ENCODE measurements at places on chromosomes 2 and 18.

DNA sequence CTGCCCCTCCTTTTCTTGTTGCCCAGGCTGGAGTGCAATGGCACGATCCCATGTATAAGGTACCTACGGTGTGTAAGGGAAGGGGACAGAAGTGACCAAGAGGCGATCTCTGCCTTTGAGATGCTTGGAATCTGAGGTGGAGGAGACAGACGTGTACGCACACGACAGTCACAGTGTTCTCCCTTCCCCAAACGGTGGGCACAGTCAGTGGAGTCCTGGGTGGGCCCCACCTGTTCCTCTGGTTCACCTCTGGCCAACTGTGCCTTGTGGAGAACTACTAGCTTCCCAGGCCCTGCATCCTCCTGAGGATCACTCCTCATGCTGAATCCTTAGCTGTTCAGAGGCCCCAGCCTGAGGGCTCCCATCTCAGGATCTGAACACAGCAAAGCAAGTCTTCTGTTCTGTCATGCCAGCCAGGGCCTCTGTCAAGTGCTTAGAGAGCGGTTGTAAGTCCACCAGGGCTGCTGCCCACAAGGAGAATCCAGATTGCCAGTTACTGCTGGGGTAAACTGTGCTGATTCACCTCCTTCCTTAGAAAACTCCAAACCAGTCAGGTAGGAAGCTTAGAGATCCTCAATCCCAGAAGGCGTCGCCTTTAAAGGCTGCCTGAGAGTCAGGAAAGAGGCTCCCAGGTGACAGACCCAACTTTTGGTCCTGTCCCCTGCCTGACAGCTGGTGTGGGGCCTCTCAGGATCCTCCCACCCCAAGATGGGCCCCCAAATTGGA, 1.6 kb downstream of the SLC35F6 start:
- DNase-seq, result no peak

GRCh38 chr2:68217729-68218128, 34.6 kb downstream of the PPP3R1 start:
- no peak for DNase-seq

- no peak for DNase-seq
Measured at GRCh38 chr2:64040161-64040560, 20.9 kb upstream of the VPS54 start.

- DNase-seq, result no peak
Measured at GRCh38 chr2:165745916-165746315, 48.1 kb downstream of the GALNT3 start.

- DNase-seq, result no peak
Measured at GRCh38 chr2:115161081-115161770, 718.8 kb downstream of the DPP10 start.

GRCh38 chr2:209389171-209389618, 34.7 kb upstream of the MAP2 start:
- DNase-seq, result no peak

- DNase-seq, result no peak
Measured at GRCh38 chr18:58204776-58205442, 160.9 kb downstream of the NEDD4L start.

GRCh38 chr2:132586101-132586511, 83.9 kb downstream of the LYPD1 start:
- no peak for DNase-seq

GRCh38 chr2:212032032-212032431, 506.6 kb downstream of the ERBB4 start:
- DNase-seq, result no peak

DNA sequence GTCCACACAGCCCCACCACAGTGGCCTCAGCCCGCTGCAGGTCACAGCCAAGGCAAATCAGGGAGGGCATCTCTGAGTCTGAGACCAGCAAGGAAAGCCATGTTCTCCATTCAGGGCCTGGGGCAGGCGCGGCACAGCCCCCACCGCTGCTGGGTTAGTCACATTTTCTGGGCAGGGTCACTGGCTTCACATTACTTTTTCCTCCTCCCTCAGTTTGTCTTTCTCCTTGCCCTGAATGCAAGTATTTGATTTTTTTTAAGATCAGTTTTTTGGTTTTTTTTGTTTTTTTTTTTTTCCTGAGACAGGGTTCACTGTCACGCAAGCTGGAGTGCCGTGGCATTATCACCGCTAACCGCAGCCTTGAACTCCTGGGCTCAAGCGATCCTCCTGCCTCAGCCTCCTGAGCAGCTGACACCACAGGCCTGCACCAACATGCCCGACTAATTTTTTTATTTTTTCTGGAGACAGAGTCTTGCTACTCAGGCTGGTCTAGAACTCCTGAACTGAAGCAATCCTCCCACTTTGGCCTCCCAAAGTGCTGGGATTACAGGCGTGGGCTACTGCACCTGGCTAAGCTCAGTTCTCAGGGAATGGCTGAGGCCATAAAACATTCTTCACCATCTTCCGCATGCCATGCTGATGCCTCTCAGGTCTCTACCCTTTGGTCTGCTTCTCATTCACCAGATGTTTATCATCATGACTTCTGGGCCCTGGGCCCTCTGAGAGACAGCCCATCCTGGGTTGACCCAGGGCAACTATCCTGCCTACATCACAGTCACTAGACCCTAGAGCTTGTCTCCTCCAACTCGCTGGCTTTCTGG, 628 bp upstream of the CAPG start:
- no peak for DNase-seq

- no peak for DNase-seq
Measured at GRCh38 chr2:39484620-39485495, 47.8 kb upstream of the MAP4K3 start.

DNA sequence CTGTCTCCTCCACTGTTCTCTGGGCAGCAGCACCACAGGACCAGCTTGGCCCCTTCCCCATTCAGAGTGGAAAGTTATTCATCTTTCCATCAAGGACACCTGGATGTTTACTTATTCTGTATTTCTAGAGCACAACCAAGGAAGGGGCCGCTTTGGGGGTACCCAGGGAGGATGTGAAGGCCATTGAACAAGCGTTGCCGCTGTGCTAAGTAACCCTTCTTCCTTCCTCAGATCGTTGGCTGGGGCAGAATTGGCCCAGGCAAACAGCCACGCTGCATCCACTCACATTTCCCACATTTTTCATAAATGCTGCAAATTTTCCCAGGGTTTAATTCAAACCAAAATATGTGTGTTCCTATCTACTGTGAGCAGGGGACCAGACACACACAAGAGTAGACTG, 76.2 kb upstream of the NPAS2 start:
- no peak for DNase-seq

- peak; percentile 29 for DNase-seq
Measured at GRCh38 chr18:59837586-59837985, 62.2 kb upstream of the PMAIP1 start.

GRCh38 chr2:19292007-19292406, 66.4 kb downstream of the OSR1 start:
- no peak for DNase-seq

DNA sequence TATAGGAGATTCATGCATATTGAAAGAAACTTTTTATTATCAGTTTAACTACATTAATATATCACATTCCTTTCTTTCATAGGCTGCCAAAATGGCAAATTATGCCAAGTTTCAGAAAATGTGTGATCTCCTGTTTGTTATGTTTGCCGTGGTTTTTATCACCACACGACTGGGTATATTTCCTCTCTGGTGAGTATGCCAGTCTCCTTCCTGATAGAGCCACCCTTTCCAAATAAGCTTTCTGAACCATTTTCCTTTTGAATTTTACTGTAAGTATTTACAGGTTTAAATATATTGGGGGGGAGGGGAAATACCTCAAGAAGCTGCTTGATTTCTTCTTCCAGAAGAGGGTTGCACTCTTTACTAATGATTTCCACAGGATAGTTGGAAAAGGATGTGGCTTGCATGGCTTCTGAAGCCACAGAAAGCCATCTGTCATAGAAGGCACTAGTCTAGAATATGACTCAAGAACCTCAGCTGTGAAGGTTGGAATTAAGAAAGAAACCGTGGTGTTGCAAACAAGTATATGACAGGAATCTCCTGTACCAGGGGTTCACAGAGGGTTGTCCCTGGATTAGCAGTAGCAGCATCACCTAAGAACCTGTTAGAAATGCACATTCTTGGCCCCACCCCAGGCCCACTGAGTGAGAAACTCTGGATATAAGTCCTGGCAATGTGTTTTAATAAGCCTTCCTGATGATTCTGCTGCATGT, 84.5 kb upstream of the NOSTRIN start:
- no peak for DNase-seq

DNA sequence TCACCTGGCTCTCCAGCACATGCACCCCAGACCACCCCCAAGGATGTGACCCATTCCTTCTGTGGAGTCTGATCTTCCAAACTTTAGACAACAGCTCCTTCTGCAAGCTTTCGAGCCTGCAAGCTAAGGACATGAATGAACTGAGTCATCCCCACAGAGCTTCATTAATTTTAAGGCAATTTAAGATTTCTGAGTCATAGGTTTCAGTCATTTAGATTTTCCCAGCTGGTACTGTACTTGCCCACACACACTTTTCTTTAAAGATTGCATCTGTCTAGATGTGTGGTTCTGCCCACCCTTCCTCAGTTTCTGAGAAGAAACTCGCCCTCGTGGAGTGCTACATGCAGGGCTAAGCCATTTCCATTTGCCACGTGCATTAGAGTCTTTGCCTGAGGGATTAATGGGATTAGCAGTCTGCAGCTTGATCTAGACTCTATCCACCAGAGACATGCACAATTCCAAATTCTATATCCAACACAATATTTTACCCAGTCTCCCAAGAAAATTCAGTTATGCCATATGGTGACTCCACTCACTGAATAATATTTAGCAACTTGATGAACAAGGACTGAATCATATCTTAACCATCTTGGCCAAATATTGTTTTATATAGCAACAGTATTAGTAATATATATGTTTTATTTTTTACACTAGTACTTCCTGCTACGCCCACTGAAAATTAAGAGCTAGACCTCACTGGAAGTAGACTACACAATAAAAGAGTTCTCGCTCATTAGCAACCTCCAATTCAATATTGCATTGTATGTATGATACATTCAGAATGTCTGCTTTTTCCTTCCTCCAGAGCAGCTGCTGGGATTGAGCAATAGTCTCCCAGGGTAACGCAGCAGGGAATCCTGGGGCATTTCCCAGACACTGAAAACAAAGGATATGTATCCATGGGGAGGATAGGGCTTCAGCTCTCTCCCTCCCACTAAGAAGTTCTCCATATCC, 14.3 kb upstream of the TRIB2 start:
- DNase-seq, result no peak

GRCh38 chr2:225911019-225911418, 511.5 kb downstream of the NYAP2 start:
- no peak for DNase-seq

DNA sequence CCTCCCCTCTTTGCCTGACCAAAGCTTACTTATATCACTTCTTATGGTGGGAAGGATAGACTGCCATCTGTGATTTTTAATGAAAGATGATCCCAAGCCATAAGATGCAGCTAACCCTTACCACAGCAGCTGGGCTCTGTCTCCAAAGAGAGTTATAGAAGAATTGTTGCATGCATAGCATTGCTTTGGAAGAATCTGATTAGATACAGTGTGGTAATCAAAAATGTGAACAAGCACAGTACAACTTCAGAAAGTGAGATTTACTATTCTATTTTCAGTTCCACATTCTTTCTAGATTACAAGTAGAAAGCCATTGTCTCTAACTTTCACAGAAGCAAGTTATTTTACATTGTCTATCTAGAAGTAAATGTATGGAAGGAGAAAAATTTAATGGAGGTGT, 129.0 kb upstream of the ACVR2A start:
- DNase-seq, result no peak

- no peak for DNase-seq
Measured at GRCh38 chr18:35851286-35851970, 121.1 kb upstream of the RMP24 start.

Measured in activated gamma-delta T cell treated with anti-CD3 and anti-CD28 coated beads, Interleukin-2, amount 50 U/mL, for 16 hours (primary cell).